ENCODE measurements at places on chromosomes 11 and 22.

- DNase-seq: no peak
Observed at GRCh38 chr11:662689-663274, 25.7 kb downstream of the DRD4 start.

GRCh38 chr11:118834427-118835028 lies 43.6 kb upstream of the DDX6 start:
- DNase-seq: no peak

DNA sequence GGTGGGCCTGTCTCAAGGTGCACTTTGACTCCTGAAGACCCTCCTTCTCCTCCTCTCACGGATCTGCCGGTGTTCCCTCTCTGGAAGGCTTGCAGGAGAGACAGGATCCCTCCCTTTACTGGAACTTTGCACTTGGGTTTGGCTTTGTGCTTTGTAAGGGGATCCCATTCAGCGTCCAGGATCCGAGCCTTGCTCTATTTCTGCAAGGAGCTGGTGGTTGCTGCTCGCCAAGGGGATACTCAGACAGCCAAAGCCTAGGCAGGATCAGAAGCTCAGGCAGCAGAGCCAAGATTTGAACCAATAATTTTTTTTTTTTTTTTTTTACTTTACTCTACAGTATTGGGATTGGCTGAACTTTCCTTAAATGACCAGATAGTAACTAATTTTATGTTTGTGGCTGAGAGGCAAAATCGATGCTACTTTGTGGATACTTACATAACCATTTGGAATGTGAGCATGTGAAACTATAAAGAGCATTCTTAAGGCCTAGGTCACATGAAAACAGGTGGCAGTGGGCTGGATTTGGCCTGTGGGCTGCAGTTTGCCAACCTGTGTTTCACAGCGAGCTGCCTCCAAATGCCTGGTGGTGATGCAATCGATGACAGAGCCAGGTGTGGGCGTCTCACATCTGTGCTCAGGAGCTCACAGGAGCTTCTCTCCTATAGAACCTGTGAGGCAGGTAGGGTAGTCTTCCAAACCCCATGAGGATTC lies 25.2 kb downstream of the BCR start:
- no peak for DNase-seq

GRCh38 chr11:104668797-104669463 lies 229.3 kb downstream of the CASP12 start:
- no peak for DNase-seq

- peak; percentile 54 for DNase-seq
Observed at GRCh38 chr11:46238078-46238966, 39.1 kb upstream of the CREB3L1 start.

DNA sequence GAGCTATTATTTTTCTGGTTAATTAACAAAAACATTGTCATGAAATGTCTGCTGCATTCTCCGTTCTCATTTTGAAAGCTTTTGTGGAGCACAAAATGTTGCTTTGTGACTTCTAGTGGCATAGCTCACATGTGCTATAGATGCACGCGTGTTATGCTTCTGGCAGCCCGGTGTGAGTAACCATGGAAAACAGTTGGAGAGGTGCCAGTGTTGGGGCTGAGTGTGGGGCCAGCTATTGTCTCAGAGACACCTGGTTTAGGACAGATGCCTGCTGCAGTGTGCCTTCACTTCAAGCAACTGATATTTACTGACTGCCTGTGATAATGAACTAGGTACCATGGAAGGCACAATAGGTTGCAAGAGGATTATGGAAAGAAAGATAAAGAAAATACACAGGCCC lies 760.6 kb downstream of the NTM start:
- peak; percentile 98 for DNase-seq

GRCh38 chr11:4063348-4063747 lies 31.3 kb upstream of the RRM1 start:
- DNase-seq: no peak

- no peak for DNase-seq
Observed at GRCh38 chr11:45484326-45484883, 181.0 kb downstream of the CHST1 start.

- DNase-seq: no peak
Observed at GRCh38 chr11:16454289-16454863, 98.0 kb upstream of the SOX6 start.

- peak; percentile 88 for DNase-seq
Observed at GRCh38 chr22:26892166-26893041, 235.0 kb downstream of the MIAT start.

GRCh38 chr11:83034673-83035014 lies 37.1 kb downstream of the RAB30 start:
- no peak for DNase-seq

DNA sequence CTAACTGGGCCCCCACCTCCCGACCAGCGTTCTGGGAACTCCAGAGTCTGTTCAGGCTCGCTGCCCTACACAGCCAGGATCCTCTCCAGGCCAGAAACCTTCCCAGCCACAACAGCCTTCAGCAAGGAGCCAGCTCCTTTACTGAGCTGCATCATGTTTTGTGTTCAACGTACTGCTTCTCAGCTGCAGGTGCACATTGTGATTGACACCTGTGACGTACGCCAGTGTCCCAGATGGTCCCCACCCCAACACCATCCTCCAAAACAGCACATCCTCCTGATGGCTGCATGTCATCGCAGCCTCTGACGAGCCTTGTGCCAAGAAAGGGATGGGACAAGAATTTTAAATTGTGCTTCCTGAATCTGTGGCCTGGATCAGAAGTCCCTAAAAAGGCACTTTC lies 117.5 kb downstream of the SPATA19 start:
- no peak for DNase-seq

- DNase-seq: no peak
Observed at GRCh38 chr22:45657701-45658100, 13.9 kb upstream of the ATXN10 start.

GRCh38 chr22:36259615-36260300 lies 6.8 kb downstream of the APOL1 start:
- DNase-seq: no peak

- no peak for DNase-seq
Observed at GRCh38 chr11:69172674-69173073, 16.9 kb downstream of the SMIM38 start.

- DNase-seq: no peak
Observed at GRCh38 chr11:18580113-18580766, 8.3 kb downstream of the UEVLD start.

GRCh38 chr11:27740362-27741013 lies 40.2 kb upstream of the BDNF start:
- no peak for DNase-seq

DNA sequence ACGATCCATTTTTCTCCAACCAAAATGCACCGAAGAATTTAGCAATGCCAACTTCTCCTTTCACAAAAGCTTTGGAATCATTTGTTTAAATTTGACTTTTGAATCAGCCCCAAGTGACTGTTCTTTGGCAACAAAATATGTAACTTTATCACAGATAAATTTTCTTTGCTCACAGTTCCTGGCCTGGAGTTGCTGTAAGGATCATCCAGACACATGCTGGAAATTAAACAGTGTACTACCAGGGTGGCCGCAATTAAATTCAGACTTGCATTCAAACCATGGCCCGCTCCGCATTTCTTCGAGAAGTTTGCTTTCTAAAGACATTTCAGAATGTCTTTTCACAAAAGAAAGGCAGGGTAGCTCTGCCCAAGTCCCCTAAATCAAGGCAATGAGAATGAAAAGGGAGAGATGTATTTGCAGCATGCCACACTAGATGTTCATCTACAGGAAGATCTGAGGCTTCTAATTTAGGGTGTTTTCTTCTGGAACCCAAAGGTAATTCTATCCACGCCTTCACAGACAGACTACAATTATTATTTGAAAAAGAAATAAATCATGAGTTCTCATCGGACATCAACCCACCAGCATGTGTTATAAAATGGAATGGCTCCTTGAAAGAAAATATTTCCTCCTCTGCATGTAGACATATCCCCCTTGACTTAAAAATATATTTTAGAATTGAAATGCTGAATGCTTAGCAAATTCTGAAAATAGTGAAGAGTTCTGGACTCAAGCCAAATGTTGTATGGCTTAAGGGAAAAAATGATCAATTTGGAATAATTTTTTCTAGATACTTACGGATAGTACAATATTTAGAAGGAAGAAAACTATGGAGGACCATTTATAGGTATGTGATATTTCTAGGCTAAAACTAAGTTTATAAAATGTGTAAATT lies 189.7 kb upstream of the BLID start:
- DNase-seq: no peak

DNA sequence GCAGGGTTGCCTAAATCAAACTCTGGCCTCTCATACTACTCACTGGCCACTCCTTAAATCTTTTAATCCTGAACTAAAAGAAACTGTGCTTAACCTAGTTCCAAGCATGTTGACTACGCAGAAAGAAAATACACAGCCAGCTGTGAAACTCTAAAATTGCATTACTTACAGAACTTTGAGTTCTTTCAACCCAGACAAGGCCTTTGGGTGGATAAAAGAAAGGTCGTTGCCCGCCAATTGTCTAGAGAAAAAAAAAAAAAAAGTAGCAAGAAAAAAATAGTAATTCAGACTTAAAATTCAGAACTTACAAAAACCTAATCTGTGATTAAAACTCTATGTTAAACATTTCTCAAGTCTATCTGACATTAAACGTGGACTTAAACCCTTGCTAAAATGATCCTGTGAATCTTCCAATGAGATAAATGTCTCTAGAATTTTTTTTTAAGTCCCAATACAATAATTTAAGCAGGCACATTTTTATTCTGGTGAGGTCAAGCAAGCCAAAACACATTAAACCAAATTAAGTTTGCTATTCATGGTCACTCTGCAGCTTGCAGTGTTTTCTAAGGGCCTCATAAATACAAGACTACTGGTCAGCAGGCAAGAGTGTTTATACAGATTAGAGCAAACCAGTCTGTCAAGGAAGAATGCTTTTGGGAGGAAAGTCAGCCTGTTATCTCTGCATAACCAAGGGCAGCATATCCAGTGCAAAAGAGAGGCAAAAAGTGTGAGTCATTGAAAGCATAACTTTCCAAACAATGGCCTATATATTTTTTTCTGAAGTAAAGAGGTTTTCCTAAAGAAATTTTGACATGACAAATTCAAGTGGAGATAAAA lies 29.5 kb upstream of the CCDC34 start:
- no peak for DNase-seq

DNA sequence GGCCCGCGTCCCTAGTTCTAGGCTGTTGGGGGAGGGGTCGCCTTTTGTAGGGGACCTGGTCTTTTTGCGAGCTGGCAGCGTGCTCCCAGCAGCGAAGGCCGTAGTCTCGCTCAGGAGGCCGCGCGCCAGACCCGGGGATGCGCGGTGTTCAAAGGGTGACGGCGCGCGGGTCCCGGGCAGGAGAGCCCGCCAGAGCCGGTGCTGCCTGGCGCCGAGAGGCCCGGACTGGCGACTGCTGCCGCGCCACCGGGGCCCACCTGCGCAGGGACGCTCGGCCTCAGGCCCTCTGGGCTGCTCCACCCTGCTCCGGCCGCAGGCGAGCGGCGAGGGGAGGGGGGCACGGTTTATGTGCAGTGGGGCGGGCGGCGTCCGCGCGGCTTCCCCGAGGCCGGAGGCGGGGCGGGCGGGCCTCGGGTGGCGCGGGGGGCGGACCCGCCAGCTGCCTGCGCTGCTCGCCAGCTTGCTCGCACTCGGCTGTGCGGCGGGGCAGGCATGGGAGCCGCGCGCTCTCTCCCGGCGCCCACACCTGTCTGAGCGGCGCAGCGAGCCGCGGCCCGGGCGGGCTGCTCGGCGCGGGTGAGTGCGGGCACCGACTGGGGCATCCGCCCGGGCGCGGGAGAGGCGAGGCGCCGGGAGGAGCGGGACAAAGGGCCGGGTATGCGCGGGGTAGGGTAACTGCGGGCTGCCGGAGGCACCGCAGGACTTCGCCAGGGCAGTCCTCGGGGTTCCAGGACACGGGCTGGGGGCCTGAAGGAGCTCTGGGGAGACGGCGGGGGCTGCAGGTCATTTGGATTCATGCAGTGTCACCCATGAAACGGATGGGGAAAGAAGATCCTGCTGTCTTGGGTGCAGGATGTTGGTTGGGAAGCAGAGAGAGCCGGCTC lies at the start of gene PRSS23:
PRSS23 (plus strand) TSS at position 467 of the 884 bp plus-strand sequence. CDS start 7,102 bp downstream, outside the sequence.
- peak; percentile 67 for DNase-seq

DNA sequence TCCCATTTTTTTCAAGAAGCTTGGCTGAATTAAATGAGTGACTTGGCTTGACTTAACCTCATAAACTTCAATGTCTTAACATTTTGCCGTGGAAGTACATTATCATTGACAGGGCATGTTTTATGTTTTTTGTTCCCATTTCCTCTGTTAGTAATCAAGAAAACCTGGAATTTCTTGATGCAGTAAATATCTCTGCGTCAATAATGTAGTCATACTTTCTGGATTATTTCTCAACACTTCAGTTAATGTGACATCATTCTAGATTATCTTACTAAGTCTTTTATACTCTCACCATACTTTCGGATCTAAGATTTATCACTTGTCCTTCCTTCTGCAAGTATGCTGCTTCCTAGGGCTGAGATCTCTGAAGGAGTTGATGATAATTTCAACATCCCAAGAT lies 58.6 kb upstream of the PGR start:
- no peak for DNase-seq
